Effector memory CD8-positive, alpha-beta T cell (primary cell): ENCODE measurements at places on chromosomes 4 and X.

DNA sequence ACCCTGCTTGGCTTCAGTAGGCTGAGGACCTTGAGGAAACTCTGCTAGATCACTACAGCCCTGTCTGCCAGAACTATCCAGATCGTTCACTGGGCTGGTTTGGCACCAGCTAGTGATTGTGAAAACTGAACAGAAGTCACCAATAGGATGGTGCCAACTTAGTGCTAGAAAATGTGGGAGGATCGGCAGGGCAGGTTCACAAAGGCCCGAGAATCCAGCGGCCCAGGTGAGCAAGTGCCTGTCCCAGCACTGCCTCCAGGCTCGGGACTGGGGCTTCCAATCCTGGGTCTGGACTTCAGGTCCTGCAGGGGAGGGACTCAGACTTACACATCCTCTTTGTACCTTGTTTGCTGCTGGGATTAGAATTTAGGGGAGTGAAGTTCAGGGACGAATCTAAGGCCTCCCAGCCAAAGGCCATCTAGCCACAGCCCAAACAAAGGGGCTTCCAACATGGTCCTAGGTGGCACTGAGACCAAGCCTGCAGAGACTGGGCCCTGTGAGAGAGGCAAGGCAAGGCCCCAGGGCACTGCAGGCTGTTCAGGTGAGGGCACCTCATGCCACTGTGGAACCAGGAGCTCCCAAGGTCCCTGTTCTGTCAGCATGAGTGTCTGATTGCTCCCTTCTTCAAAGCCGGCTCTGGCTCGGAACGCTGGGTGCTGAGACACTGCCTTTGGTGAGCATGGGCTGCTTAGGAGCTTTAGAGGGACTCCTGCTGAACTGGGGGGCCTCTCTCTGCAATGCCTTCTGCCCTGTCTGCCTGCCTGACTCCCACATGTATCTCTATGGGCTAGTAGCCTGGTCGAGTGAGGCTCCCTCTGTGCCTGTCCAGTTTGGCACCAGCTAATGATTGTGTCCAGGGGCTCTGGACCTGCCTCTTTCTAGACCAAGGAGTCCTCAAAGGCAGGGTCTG lies 20.7 kb upstream of the ZNF185 start:
- no peak for DNase-seq

DNA sequence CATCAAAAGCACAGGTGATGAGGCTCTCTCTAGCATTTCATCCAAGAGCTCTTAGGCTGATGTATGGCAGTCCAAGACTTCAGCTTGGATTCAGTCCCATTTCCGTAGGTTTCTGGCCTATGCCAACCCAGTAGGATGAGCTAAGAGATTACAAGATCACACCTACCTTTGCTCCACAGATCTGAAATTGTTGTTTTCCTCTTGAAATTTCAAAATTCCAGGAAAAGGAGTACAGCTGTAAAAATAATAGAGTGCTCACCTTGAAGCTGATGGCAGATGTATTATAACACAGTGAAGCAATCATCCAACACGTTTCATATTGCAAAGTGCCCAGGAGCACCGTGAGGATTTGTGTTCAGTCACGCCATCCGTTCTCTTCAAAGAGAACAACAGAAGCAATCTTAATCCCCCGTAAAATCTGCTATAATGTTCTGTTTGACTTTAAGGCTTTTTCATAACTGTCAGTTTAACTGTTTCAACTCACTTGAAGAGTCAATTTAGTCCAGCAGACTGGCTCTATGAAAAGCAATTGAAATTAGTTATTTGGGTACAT lies 137.5 kb downstream of the CPE start:
- DNase-seq = no peak

GRCh38 chrX:150704030-150704613 lies 10.9 kb downstream of the MTMR1 start:
- DNase-seq = no peak

DNA sequence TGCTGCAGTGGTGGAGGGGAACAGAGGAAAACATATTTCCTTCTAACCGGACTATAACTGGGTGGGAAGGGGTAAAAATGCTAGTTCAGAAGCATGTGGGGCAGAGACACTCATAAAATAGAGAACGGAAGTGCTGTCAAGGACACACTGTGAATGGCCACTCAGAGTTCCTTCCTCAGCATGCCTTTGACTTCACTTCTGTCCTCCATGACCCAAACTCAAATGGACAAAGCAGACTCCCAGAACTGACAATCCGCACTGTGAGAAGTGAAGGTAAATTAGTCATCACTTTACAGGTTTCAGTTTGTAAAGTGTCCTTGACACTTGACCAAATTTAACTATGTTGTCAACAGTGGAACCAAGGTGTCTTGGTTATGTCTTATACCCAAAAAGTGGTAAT lies 30.2 kb upstream of the ELF2 start:
- no peak for DNase-seq

GRCh38 chr4:119854364-119854763 lies 212.3 kb downstream of the MAD2L1 start:
- no peak for DNase-seq
